ENCODE measurements at places on chromosomes 1 and 21.
A peak's percentile ranks its signal among the peaks of the same experiment; 100 is the strongest.

DNA sequence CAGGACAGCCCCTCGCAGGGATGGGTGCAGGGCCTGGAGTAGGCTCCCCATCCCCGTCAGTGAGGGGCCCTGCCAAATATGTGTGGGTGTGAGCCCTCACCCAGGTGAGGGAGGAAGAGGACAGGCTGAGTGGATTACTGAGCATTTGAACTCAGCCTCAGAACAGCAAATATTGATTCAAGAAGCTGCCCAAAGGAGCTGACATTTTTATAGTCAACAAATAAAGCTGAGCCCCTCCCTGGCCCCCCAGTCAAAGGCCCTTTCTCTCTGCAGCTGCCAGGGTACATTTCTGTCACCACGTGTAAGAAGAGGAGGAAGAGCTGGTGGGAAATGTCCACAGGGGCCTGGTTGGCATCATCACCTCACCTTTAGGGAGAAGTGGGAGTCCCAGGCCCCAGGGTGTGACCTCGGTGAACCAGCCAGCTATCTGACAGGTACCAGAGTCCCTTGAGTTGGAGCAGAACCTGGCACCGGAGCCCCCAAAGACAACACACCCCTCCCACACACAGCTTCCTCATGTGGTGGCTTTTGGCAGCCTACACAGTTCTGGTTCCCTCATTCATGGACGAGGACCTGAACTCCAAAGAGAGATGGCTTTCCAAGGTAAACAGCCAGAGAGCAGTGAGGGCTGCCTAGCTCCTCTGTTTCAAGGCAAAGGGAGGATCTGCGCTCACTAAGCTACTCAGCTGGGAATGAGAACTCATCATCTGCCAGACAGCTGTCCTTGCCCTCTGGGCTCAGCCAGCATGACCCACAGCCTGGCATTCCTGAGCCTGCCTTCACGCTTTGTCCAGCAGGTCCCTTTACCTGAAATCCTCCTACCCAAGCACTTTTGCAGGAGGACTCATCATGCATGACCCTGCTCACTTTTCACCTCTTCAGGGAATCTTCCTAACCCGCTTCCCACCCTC is 43.0 kb upstream of the TENT5C start:
- no peak for DNase-seq

GRCh38 chr1:25624156-25624555 is 7.6 kb downstream of the MAN1C1 start:
- DNase-seq: no peak

GRCh38 chr1:24162201-24162600 is 19.3 kb upstream of the IL22RA1 start:
- DNase-seq: no peak

DNA sequence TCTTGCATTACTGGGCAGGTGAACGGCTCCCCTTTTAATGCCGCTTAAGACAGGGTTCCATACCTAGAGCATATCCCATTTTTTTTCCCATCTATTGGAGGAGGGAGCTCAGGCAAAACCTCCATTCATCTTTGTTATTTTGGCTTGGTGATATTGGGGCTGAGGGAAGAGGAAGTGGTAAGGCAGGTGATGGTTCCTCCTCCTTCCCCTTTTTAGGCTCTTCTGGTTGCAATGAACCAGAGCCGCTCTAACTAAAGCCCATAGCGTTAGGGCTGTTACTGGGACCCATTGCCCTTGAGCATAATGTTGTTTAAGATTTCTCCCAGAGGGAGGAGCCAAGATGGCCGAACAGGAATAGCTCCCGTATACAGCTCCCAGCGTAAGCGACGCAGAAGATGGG is 21.1 kb downstream of the PYHIN1 start:
- DNase-seq: no peak

- no peak for DNase-seq
Measured at GRCh38 chr1:151984313-151984956, 9.2 kb downstream of the S100A10 start.

- DNase-seq: no peak
Measured at GRCh38 chr1:17412093-17412870, 27.2 kb downstream of the RCC2 start.

- peak; percentile 87 for DNase-seq
Measured at GRCh38 chr1:212470059-212470458, 37.3 kb downstream of the NENF start.

DNA sequence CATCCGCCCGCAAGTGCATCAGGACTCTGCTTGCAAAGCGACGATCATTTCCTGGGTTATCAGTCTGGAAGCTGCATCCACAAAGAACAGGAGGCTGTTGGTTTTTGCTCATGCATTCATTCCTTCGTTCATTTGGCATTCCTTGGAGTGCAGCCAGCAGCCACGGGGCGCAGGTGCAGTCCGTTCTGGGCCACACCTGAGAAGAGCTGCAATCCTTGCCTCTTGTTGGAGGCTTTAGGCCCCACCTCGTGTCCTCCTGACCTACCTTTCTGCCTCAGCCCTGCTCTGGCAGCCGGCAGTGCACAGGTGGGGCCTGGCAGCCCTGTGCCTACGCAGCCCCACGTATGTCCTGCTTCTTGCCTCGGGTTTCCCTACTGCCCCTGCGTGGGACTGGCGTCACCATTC is 19.6 kb upstream of the C2CD2 start:
- no peak for DNase-seq

DNA sequence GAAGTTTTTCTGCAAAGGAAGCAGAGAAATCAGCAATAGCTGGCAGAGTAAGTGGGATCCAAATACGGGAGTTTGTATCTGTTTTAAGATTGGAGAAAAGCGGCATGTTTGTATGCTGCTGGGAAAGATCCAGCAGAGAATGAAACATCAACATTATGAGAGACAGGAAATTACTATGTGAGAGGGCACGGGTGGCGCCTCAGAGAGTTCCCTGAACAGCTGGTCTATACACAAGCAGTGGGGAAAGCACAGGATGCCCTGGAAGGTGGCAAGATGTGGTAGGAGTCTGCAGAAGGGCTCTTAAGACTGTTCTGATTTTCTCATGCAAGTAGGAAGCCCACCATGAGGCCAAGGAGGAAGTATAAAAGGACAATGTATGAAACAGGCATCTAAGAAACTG is 130.4 kb downstream of the RERE start:
- no peak for DNase-seq

DNA sequence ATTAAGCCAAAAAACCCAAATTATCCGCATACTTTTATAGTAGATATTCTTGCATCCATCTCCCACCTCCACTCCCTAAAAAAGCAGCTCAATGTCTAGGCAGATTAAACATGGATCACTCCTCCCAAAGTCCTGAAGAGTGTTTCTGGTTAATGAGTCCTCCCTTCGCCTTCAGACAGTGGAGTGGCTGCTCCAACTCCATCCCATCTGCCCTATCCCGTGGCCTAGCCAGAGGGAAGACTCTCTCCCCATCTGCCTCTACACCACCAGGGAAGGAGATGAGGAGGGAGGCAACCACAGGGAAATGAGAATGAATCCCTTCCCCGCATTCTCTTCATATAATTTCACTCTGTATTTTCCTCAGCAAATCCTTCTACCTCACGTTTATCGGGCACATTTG is 103.8 kb downstream of the SLC45A1 start:
- DNase-seq: no peak

DNA sequence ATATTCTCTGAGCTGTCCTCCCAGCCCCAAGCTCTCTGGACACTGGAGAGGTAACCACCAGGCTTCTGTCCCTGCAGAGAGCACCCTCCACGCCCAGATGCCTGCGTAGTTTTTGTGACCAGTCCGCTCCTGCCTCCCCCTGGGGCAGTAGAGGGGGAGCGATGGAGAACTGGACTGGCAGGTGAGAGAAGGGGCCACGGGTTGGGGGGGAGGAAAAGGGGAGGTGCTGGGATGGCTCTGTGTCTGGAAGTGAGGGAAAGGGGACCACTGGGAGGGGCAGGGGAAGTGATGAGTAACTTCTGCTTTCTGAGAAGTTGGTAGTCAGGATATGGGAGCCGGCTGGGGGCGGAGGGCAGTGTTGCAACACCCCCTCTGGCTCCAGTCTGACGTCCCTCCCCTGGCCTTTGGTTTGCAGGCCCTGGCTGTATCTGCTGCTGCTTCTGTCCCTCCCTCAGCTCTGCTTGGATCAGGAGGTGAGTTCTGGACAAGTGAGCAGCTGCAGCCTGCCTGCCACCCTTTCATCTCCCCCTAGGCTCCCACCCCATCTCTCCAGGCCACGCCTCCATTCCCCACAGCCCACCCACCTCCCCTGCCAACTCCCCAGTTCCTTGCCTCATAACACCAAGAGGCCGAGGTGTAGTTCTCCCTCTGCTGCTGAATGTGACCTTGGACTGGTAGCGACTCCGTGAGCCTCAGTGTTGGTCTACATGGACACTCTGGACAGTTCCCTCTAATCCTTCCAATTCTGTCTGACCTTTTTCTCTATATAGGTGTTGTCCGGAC is 3.1 kb downstream of the ADAMTSL4 start:
- DNase-seq: peak; percentile 80

GRCh38 chr1:32205401-32206370 is at the start of gene IQCC:
Gene IQCC (plus strand): TSS chr1:32205671. CDS start chr1:32205682, 11 bp downstream.
- DNase-seq: peak; percentile 88

DNA sequence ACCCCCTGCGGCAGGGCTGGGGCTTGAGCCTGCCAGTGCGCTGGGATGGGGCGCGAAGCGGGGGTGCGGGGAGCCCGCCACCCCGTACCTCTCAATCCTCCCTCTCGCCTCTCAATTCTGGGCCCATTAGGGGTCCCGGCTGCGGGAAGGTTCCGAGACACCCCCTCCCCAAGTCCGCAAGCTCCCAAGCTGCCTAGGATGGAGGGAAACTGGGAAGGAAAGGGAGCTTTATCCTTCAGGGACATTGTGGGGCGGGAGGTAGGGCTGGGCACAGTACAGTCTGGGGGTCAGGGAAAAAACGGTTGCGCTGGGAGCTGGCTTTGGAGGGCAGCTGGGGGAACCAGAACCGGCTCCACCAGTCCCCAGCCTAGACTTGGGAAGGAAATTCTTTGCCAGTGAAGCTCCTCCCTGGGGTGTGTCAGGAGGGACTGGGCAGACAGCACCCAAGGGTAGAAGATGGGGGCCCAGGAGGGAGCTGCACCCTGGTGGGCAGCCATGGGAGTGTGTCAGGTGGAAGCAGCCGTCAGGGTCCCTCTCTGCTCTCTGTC is 904 bp downstream of the GJB3 start:
- no peak for DNase-seq

- DNase-seq: peak; percentile 84
Measured at GRCh38 chr21:41953831-41954653, at the start of gene C2CD2. Gene C2CD2 (minus strand): TSS chr21:41954018. CDS start chr21:41953648, 370 bp downstream.

Measured in hindlimb muscle (tissue), 1 donor.